ENCODE measurements at places on chromosomes 5 and 9.

DNA sequence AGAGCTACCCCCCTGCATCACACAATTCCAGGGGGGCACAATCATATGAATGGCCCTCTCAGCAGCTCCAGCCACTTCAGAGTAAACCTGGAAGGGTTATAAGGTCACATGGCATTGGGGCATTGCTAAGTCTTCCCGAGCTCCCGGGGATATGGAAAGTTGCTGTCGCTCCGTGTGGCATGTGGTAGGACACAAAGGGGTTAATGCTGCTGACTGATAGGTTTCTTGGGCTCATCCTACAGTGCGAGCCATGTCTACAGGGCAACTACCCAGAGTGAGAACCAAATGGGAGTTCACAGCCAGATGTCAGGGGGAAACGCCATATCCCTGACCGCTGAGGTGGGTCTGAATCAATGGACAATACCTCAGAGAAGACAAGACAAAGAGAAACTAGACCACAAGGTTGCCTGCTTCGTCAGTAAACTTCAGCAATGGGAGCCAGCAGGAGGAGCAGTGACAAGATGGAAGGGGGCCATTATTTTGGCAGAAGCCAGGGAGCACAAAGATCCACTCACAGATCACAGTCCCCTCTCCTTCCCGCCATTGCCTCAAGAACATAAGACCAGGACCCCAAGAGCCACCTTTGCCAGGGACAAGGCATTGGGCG is 52.4 kb upstream of the SHISAL2B start:
- DNase-seq: no peak

GRCh38 chr5:143506836-143507552 is 103.5 kb upstream of the NR3C1 start:
- no peak for DNase-seq

DNA sequence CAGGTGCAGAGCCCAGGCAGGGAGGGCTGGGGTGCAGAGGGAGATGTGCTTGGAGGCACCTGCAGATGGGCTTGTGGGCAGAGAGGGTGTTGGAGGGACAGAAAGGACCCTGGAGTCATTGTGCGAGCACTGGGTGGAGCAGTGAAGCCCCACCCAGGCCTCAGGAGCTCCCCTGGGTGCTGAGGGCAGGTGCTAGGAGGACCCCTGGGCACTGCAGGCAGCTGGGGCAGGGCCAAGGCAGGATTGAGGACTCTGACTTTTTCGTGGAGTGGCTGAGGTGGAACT is 10.3 kb upstream of the SLC6A18 start:
- DNase-seq: no peak

- DNase-seq: no peak
These were observed 25.0 kb downstream of the CSF2 start for GRCh38 chr5:132098621-132099020.

DNA sequence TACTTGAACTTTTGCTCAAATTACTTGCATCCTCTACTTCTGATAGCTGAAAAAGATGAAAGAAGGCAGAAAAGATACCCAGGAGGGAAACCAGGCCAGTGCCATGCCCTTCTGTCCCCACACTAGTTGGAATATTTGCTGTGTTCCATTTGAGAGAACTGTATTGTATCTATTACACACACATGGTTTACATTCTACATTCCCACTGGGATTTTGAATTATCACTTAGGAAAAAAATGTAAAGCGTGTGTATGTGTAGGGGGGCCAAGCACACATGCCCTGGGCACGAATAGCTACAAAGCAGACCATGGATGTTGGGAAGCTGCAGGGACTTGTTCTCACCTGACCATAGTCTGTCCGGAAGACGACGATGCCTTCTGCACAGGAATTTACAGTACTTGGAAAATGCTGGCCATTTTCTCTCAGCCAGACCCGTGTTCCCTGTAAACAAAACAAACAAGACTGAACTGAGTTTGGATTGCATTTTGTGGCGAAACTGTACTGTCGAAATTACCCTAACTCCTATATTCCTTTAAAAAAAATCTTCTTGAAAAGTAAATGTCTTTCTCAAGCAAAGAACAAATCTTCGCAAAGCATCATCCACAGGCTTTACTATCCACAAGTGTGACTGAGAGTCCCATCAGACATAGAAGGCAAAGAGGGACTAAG is 58.7 kb downstream of the MYO10 start:
- DNase-seq: no peak

- no peak for DNase-seq
These were observed 6.9 kb upstream of the TPM2 start for GRCh38 chr9:35696520-35697215.

DNA sequence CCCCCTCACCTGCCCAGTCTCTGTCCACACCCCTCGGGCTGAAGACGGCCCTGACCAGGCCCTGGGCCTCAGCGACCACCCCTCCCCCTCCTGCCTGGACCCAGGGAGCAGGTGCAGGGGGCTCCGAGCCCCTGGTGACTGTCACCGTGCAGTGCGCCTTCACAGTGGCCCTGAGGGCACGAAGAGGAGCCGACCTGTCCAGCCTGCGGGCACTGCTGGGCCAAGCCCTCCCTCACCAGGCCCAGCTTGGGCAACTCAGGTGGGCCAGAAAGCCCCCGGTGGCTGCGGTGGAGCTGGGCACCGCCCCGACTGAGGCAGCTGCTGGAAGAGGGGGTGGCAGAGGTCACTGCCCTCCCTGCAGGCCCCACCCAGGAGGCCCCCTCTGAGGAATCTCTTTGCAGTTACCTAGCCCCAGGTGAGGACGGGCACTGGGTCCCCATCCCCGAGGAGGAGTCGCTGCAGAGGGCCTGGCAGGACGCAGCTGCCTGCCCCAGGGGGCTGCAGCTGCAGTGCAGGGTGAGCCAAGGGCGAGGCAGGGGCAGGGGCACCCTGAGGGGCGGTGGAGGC is 7.7 kb downstream of the ENTPD8 start:
- DNase-seq: no peak

- DNase-seq: no peak
These were observed 464.7 kb downstream of the DMRT2 start for GRCh38 chr9:1514776-1515363.

DNA sequence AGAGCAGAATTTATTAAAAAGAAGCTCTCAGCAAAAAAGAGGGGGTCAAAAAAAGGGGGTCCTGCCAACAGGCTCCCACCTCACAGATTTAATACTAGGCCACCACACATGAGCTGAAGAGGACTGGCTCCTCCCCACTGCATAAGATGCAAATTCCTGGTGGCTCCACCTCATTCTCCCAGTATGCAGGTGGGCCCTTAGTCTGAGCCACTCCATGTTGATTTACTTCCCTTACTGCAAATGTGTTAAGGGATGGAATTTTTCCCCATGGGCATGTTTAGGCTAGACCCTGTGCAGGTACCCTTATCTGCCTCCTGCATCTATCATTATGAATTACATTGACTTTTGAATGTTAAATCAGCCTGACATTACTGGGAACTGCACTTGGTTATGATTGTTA is 82.9 kb downstream of the ISOC1 start:
- DNase-seq: no peak

- no peak for DNase-seq
These were observed 8.8 kb upstream of the PLIN2 start for GRCh38 chr9:19136129-19136528.

DNA sequence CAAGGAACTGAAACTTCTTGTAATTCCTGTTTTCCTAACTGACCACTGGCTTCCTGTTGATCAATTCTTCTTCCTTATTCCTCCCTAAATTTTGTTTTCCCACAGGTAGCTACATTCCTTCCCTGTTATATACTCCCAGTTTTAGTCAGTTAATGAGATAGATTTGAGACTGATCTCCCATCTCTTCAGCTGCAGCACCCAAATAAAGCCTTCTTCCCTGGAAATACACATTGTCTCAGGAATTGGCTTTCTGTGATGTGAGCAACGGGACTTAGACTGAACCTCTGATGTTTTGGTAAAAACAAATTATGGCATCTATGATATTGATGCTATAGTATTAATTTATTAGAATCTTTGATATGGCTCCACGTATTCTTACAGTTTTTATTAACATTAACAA is 617.3 kb upstream of the ST8SIA4 start:
- no peak for DNase-seq
